ENCODE measurements at places on chromosomes 16 and 17.

GRCh38 chr16:84836234-84836647, 16.5 kb downstream of the CRISPLD2 start:
- no peak for DNase-seq

DNA sequence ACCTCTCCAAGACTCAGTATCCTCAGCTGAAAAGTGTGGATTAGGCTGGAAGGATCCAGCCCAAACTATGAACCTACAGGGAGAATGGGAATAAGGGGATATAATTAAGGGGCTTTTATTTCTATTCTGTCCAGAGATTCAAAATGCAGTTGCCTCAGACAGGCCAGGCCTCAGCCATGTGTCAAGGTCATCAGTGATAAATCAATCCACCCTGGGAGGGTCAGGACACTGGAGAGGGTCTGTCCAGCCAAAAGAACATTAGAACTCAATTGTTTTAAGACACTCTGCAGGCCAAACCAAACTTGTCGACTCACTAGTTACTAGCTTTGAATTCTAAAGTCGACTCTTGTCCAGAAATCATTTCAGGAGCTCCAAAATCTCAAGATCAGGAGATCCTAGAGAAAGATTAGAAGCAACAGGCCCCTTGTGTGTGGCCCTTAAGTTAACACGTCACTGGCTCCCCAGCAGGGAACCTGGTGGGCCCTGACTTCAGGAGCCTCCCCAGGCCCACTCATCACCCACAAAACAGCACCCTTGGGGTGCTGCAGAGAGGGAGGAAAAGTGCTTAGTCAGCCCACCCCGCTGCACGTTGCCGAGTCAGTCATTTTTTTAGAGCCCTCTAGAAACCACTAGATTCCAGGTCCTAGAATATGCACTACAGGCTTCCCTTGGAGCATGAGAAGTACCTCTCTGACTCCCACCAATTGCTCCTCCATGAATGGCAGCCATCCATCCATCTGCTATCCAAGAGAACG, 156.8 kb downstream of the XYLT1 start:
- no peak for DNase-seq

DNA sequence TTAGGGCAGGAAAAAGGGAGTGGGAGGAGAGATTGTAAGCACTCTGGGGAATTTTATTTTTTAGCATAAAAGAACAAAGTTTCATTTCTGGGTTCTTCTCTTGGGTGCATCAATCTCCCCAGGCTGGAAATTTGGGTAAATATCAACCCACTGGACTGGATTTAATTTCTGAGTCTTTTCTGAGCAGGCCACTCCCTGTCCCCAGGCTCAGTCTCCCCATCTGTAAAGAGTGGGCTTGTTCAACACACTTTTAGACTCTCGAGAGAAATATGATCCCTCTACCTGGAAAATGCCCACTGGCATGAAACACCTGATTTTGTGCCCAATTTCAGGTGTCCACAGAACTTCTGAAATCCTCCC, 617 bp upstream of the VTN start:
- DNase-seq = no peak

DNA sequence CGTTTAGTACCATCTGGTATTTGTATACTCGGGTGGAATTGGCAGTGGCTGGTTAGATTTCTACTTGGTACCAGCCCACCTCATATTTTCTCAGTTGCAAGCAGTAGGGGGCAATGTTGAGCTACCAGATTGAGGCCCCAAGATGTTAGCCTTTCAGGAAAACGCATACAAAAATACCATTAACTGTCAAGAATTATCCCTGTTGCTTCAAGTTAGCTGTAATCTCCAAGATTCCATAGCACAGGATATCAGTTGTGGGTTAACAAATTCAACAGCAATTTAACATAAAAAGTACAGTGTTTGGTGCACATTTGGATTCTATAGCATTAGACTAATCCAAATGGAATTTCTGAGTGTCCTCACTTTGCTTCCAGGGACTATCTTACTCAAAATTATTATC, 188.2 kb downstream of the FTO start:
- DNase-seq = no peak

DNA sequence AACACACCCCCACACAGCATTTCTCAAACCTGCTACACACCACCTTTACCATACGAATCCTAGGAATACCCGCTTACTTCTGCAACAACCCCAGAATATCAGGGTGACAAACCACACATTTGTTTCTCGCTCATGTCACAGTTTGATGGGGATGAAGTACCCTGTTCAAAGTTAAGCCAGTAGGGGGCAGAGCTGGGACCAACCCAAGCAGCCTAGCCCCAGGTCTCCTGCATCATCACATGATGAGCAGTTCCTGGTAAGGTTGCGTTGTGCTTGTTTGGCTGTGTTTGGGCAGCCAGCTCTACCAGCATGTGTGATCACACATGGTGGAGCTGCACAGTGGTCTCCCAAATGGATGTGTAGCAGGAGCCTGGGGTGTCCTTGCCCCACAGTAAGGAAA, 103.6 kb upstream of the C16orf82 start:
- DNase-seq = no peak

DNA sequence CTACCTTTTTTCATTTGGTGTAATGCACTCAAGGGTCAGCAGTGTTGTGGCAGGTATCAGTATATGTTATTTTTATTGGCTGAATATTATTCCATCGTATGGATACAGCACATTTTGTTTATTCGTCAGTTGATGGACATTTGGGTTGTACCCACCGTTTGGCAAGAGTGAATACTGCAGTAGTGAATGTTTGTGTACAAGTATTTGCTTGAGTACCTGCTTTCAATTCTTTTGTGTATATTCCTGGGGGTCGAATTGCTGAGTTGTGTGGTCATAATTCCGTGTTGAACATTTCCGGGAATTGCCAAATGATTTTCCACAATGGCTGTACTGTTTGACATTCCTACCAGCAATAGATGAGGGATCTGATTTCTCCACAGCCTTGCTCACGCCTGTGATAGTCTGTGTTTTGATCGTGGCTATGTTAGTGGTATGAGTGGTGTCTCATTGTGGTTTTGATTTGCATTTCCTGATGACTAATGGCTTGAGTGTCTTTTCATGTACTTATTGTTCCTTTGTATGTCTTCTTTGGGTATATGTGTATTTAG, 108.4 kb downstream of the OR1D5 start:
- DNase-seq = no peak

GRCh38 chr17:60314423-60314822, 77.5 kb downstream of the USP32 start:
- no peak for DNase-seq

DNA sequence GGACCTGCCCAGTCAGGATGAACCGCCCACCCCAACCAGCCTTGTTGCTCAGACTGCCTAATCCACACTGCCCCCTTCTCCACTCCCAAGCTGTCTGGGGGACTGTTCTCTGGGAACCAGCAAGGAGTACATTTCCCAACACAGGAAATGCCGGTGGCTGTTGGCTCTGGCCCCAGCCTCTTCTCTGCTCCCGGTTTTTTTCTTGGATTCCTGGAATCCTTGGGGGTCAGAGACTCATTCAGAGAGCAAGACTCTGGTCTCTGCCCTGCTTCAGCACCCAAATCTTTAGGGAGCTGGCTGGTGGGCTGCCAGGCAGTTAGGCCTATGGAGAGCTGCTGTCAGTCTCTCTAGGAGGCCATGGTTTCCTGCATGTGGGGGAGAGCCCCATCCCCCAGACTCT, 10.8 kb upstream of the MTMR4 start:
- no peak for DNase-seq

Measured in stimulated activated CD8-positive, alpha-beta memory T cell treated with anti-CD3 and anti-CD28 coated beads, Interleukin-12 subunit alpha, Interleukin-12 subunit beta, amount 100 ng/mL, for 4 hours (primary cell).